ENCODE measurements at places on chromosomes 11 and 22.

GRCh38 chr11:112661571-112661970 is 299.6 kb upstream of the NCAM1 start:
- DNase-seq: no peak

DNA sequence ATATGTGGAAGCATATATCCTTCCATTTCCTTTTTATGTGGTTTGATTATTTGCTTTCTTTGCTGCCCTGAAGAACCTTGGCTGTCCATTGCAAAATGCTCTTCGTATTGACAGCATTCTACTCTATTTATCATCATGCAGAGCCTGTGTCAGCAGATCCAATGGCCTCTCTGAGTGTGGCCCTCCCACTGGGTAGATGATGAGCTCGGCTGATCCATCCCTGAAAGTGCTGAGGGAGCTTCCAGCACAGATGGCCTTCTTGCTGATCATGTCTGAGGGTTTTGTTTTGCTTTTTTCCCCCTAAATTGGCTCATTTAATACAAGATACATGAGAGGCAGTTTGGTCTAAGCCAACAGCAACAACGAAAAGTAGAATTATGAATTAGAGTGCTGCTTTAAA is 181.0 kb downstream of the GRIA4 start:
- no peak for DNase-seq

DNA sequence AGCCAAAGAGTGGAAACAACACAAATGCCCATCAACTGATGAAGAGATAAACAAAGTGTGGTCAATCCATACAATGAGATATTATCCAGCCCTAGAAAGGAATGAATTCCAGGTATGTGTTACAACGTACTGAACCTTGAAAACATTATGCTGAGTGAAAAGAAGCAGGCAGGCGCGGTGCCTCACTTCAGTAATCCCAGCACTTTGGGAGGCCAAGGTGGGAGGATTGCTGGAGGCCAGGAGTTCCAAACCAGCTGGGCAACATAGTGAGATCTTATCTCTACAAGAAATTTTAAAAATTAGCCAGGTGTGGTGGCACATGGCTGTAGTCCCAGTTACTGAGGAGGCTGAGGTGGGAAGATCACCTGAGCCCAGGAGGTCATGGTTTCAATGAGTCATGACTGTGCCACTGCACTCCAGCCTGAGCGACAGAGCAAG is 24.6 kb upstream of the TESMIN start:
- DNase-seq: peak; percentile 13

- DNase-seq: no peak
Observed at GRCh38 chr11:88293931-88294330, 43.6 kb downstream of the CTSC start.

GRCh38 chr11:68212421-68213134 is 518 bp downstream of the KMT5B start:
- peak; percentile 76 for DNase-seq

GRCh38 chr22:38694049-38694448 is 6.7 kb downstream of the JOSD1 start:
- DNase-seq: peak; percentile 60

- no peak for DNase-seq
Observed at GRCh38 chr11:17214338-17214737, 6.6 kb upstream of the PIK3C2A start.

DNA sequence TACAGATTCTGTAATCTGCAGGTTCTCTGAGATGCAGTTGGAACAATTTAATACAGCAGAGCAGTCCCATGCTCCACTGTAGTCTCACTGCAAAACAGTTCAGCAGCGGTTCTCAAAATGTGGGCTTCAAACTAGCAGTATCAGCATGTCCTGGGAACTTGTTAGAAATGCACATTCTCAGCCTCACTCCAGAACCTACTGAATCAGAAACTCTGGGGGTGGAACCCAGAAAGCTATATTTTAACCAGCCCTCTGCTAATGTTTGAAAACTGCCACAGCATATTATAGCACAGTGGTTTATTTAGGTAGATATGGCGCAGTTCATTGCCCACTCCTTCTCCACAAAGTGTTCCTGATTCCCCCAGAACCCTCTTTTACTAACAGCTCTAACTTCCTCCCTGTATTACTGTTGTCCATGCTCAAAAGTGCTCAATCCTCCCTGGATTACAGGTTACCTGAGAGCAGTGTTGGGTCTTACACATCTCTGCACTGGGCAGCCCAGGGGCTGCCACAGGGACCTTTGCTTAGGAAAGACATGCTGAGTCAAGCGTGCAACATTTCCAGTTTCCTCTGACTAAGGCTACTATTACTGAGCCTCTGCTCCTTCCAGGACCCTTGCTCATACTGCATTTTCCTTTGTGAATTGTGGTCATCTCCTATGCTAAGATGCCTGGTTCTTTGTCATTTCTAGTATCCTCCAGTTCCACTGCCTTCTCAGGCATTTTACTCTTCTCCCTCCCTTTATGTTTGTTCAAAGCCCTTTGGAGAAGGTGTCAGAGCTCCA is 7.7 kb upstream of the DGAT2 start:
- DNase-seq: no peak

GRCh38 chr11:110345743-110346142 is 49.3 kb upstream of the RDX start:
- no peak for DNase-seq

DNA sequence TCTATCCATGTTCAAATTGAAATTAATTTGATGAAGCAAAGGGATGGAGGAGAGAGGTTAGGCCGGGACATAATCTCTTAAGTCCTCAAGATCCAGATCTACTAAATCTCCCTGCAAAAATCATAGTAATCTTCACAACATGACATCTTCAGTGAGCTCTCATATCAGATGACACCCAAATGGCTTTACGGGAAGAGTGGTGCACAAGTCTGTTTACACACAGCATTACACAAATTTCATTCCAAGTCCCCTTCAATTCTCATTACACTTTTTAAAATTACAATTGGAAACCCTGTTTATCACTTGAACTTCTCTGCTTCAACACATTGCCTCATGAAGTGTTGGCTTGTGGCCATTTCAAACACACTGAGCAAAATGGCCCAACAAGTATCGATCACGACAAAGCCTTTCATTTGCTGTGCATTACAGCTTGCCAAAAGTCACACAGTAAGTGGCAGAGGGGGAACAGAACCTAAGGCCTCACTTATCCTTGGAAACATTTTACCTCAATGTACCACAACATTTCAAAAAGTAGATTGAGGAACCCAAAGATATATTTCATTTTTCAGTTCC is 17.9 kb upstream of the TPH1 start:
- DNase-seq: no peak

- no peak for DNase-seq
Observed at GRCh38 chr11:117117681-117118080, 19.5 kb upstream of the SIK3 start.

- DNase-seq: no peak
Observed at GRCh38 chr11:128193615-128194014, 393.7 kb downstream of the ETS1 start.

DNA sequence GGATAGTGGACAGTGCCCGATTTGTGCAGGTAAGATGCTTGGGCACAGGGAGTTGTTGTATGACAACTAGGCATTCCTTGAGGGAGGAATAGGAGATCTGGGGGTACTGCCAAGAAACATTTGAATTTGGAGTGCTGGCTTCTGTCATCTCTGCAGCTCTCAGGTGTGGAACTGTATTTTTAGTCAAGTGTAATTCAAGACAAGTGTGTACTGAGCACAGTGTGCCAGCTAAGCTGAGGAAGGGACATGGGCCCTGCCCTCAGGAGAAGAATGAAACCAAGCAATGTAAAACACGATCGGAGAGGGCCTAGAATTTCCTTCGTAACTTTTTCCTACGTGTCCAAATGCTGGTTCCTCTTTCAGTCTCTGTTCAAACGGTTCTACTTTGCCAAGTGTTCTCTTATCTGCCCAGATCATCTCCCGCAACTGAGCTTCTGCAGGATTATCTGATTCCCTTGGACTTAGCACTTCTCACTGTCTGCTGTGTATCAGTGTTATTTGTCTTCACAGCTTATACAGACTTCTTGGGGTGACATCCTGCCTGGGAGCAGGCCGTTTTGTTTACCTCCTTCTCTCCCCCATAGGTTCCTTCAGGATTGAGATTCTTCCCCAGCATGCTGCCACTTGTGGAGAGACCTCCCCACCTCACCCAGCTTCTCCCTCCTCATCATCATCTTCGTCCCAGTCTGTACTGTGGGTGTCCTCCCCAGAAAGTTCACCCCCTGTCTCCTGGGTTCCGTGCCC is 27.6 kb downstream of the ART5 start:
- no peak for DNase-seq

GRCh38 chr11:17734418-17734911 is at the start of gene KCNC1:
Gene KCNC1 (plus strand): TSS chr11:17734781. CDS start chr11:17736003, 1,222 bp downstream.
- DNase-seq: no peak

GRCh38 chr22:37263966-37264887 is 18.1 kb upstream of the CYTH4 start:
- DNase-seq: no peak

DNA sequence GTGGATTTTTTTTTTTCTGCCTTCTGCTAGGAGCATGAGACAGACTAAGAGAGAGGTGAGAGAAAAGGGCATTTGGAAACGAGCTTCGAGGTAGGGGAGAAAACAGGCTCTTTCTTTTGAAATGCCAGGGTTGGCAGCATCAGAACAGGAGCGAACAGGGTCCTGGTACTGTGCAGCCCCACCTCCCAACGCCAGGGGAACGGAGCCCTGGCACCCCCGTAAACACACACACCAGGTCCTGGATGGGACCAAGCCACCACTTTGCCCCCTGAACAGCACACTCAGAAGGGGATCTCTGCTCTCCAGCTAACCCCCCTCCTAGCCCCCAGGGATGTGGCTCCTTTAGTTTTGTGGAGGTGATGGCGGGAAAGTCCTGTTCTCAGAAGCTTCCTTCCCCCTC is 127.1 kb downstream of the CTTN start:
- DNase-seq: no peak

- DNase-seq: no peak
Observed at GRCh38 chr22:39594411-39594810, 23.9 kb downstream of the CACNA1I start.

DNA sequence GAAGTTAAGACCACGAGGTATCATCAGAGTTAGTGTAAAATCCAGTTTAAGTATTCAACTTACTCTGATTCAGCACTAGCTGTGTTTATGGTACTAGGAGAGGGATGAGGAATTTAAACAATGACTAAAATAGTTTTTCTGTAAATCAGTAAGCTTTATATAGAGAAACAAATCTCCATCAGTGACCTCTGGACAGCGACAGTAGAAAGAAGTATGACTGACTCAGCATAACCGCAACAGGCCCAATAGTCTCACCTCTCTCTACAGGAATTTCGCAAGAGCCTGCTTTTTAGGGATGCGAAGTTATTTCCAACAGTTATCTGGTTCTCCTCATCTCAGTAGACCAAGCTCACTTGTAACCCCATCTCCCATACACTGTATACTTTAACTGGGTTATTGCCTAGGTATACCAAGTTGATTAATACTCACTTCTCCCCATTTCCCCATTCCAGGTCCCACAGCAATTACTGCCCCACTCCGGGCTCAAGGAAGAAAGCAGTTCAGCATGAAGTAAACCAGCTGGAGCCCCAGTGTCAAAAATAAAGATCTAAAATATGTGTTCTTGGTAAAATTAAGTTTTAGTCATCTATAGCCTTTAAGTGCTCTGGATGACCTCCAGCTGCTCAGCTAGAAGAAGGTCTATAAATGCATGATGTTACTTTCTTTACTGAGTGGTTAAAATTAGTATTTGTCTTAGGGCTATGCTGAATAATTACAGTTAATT is 770.6 kb upstream of the CCDC90B start:
- DNase-seq: no peak

All from HT-29 (cell line).